ENCODE measurements at places on chromosomes 5 and 9.

DNA sequence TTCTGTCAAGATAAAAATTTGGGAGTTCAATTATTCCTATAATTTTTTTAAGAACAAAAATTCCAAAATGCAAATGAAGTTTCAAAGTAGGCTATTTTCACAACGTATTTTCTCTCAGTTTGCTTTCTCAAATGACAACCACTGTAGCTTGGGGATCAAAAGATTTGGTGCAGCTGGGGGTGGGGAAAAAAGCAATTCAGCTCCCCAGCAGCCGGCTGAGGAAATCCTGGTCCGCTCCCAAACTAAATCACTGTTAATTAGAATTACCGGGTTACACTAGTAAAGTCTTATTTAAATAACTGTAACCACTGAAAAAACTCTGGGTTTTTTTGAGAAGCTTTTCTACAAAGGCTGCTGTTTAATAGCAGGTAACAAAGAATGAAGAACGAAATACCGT is 5.7 kb downstream of the NR6A1 start:
- no peak for DNase-seq

- no peak for DNase-seq
Observed at GRCh38 chr9:130963916-130964315, 24.9 kb upstream of the FIBCD1 start.

GRCh38 chr9:105858006-105858690 is 163.8 kb downstream of the TMEM38B start:
- DNase-seq: no peak

- no peak for DNase-seq
Observed at GRCh38 chr5:122907276-122907675, 61.9 kb downstream of the SNX24 start.

- no peak for DNase-seq
Observed at GRCh38 chr5:135591277-135591676, 12.5 kb upstream of the CXCL14 start.

DNA sequence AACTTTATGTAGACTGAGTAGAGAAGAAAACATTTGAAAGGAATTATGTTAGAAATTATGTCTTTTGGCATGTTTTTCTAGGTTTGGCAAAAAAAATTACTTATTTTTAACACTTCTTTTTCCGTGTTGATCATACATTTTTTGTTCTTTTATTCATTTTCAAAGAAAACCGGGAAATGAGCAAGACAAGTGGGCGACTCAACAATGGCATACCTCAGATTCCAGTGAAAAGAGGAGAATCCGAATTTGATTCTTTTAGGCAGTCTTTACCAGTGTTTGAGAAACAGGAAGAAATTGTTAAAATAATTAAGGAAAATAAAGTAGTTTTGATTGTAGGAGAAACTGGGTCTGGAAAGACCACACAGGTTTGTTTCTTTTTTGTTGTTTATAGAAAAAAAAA is 12.9 kb downstream of the YTHDC2 start:
- no peak for DNase-seq

DNA sequence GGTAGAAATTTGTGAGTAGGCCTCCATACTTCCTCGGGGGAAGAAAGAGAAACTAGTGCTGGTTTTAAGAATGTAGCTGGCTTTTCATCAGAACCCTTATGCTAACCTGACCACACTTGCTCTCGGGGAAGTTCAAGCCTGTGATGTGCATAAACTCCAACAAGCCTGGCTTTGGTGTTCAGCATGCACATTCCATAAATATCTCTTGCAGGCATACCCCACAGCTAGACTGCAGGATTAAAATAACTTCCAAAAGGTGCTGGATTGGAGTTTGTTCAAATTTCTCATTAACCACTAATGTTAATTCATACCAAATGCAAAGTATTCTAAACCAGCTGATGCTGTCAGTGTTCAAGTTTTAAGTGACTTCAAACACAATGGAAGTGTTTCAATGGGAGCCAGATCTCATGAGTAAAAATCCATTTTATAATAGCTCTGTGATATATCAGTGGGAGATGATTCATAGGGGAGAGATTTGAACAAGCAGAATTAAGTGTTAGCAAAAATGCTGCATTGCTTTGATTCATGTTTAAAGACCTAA is 79.4 kb downstream of the NPR3 start:
- no peak for DNase-seq

GRCh38 chr9:13873203-13873602 is 440.7 kb downstream of the NFIB start:
- DNase-seq: no peak

GRCh38 chr9:129735546-129735945 is 17.3 kb downstream of the PTGES start:
- DNase-seq: no peak

GRCh38 chr5:138445547-138446271 is 6.9 kb downstream of the REEP2 start:
- DNase-seq: no peak

GRCh38 chr5:112921026-112921832 is 798 bp downstream of the REEP5 start:
- DNase-seq: peak; percentile 40

DNA sequence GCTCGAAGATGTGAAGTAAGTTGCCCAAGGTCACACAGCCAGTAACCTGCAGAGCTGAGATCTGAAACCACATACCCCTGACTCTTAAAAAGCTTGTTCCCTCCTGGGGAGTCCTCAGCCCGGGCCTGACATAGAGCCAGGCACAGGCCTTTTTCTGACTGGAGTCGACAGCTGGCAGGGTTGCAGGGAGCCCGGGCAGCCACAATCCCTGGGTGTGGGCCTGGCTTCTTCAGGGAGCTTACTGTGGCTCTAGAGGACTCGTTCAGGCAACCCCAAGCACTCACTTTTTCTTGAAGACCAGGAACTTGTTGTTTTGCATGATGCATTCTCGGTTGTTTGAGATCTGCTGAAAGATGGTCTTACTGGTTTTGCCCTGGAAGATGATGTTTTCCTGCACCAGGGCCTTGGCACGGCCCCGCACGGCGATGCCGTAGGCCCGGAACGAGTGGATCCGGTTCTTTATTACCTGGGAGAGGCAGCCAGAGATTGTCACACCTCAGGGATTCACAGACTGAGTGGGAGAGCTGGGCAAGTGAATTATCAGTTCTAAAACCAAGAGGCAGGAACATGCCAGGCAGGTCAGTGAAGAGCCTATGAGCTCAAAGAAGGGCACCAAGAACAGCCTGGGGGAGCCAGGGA is 30.0 kb downstream of the POLR1E start:
- no peak for DNase-seq

DNA sequence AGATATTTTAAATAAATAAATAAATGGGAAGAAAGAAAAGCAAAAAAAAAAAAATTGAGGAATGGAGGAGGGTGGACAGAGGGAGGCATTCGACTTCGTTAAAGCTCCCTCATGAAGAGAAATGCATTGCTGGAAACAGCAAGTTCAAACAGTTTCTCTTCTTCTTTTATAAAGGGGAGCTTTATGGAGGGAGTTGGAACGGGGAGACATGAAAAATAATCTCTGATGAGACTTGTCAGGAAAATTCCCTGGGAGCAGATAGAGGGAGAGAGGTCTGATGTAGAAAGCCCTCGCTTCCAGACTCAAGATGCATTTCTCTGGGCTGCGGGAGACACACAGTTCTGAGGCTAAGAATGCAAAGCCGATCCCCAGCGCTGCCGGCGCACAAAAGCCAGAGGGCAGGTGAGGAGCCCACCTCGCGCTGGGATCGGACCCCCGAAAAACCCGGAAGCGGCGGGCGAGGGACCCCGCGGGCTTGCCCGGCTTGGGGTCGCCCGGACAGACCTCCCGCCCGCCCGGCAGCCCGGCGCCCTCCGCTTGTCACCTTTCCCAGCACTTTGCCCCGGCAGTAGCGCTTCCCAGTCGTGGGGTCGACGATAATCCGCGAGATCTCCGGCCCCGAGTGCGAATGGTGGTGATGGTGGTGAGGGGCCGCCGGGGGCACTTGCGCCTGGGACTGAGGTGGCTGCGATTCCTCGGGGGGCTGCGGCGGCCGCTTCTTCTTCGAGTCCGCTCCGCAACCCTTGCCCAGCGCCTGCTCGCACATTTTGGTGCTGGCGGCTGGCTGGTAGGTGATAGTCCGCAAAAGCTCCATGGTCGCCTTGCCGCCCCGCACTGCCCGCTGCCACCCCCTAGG is 512 bp downstream of the PLK2 start:
- peak; percentile 26 for DNase-seq

DNA sequence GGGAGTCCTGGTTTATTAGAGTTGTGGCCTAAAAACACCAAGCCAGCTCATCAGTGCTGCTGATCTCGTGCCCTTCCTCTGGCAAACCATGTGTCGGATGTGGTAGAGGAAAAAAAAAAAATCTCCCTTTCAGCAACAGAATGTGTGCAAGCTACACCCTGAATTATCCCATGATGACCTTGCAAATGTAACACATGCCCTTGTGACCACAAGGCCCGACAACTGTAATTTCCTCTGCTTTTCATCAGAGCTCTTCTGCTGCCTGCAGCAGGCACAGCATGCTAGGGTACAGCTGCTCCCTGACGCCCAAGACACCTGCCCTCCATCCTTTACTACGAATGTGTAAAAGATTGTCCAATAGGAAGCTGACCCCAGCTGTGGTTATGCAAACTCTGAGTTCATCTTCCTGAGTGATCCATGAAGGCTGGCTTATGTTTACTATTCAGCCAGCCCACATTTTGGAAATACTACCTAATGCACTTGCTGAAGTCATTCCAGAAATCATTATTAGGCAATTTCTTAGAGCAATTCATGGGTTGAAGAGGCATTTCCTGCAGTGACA is 14.6 kb upstream of the BNC2 start:
- no peak for DNase-seq

GRCh38 chr5:129884322-129884721 is 19.9 kb upstream of the CHSY3 start:
- DNase-seq: no peak

GRCh38 chr9:126474206-126474765 is 139.4 kb upstream of the LMX1B start:
- DNase-seq: peak; percentile 60

GRCh38 chr9:16642421-16643109 is 227.9 kb downstream of the BNC2 start:
- DNase-seq: no peak

GRCh38 chr9:93189369-93190132 is 5.6 kb downstream of the WNK2 start:
- DNase-seq: no peak

DNA sequence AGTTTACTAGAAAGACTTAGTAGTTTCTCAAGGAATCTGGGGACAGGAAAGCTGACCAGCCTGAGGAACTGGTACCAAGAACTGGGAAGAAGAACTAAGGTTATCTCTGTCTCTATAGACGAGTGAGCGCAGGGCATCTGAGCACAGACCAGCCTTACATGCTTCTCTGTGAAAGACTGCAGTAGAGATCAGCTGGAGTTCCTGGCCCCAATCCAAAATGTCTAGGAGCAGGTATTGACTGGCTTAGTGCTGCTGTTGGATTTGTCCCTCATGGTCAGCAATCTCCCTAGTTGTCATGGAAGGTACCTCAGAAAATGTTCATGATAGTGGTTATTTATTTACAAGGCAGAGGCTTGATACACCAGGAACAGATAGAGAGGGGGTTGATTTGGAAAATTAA is 13.3 kb downstream of the NUP214 start:
- no peak for DNase-seq

- DNase-seq: no peak
Observed at GRCh38 chr9:137411645-137412380, 11.1 kb downstream of the EXD3 start.

DNA sequence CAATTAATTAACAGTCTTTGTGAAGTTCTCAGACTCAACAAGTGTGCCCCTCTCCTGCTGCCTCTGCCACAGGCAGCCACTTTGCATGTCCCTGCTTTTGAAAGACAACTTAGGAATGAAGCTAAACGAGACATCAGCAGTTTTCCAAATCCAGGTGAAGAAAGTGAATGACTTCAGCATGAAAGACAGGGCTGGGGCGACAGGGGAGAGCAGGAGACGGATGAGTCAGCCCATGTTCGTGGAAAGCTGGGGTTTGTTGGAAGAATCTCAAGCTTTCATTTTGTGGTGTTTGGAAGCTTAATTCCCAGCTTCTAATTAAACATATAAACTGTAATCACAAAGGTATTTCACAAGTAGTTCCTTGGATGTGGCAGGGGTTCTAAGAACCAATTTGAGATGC is 207.8 kb upstream of the MAP3K1 start:
- DNase-seq: no peak

GRCh38 chr9:36149197-36149596 is 12.7 kb downstream of the GLIPR2 start:
- DNase-seq: no peak

- no peak for DNase-seq
Observed at GRCh38 chr9:37262410-37262809, 142.0 kb downstream of the ZCCHC7 start.

GRCh38 chr5:141787376-141787775 is 90.8 kb downstream of the PCDH1 start:
- no peak for DNase-seq

DNA sequence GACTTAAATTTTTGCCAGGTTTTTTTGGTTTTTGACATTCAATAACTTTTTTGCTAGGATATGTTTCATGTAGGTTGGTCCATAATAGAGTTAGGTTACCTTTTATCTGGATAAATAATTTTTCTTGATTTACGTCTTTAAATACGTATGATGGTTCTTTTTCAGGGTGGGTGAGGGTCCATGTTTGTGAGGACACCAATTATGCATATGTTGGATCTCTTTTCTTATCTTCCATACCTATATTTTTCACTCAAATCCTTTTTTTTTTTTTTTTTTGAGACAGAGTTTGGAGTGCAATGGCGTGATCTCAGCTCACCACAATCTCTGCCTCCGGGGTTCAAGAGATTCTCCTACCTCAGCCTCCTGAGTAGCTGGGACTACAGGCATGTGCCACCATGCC is 17.3 kb upstream of the CDC42SE2 start:
- no peak for DNase-seq

DNA sequence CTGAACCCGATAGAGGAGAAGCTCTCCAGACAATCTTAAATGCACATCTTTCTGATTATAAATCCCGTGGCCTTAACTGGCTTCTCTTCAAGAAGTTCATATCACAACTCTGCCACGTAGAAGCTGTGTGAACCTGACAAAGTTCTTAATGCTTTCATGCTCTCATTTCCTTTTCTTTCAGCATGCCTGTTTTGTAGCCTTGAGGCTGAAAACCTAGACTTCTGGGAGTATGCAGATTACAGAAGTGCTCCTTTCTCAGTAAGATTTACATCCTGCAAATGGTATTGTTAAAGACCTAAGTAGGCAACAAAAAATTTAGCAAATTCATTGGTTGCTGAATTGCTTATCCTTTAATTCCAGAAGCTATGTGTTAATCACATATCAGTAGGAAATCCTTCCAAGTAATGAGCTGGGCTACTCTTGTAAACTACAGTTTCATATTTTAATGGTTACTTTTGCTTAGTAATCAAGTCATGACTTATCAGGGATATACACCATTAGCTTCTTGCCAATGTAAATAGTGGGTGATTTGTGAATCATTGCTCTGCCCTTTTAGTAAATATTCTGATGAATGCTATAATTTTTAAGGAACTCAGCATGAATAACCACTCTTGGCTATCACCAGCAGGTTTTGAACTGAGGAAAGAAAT is 334.7 kb downstream of the FBXL7 start:
- DNase-seq: peak; percentile 26

- DNase-seq: no peak
Observed at GRCh38 chr5:142095651-142096330, 12.8 kb upstream of the NDFIP1 start.

- DNase-seq: peak; percentile 20
Observed at GRCh38 chr5:120465436-120465961, 1.4 kb downstream of the PRR16 start.

GRCh38 chr9:135106551-135107270 is 19.2 kb downstream of the OLFM1 start:
- DNase-seq: no peak

All from amniotic stem cell (primary cell).